ENCODE measurements at places on chromosomes 5 and 9. TPM values are rescaled to one million over a fixed set of nuclear protein-coding genes. Genes with fewer than 3 reads are reported as not detected.
A peak's percentile ranks its signal among the peaks of the same experiment; 100 is the strongest.

Gene KCNV2
- polyA plus RNA-seq, result 0.27 TPM

Gene SCGB3A2
- not detected for polyA plus RNA-seq

GRCh38 chr9:99906403-99907207, at the start of gene STX17:
STX17 (plus strand) TSS chr9:99906654; CDS start chr9:99915240, 8,586 bp downstream.
- no peak for DNase-seq

GRCh38 chr9:27880156-27880555, 306.9 kb upstream of the C9orf72 start:
- DNase-seq, result no peak

- no peak for DNase-seq
Measured at GRCh38 chr5:167915237-167915636, 376.2 kb upstream of the WWC1 start.

DNA sequence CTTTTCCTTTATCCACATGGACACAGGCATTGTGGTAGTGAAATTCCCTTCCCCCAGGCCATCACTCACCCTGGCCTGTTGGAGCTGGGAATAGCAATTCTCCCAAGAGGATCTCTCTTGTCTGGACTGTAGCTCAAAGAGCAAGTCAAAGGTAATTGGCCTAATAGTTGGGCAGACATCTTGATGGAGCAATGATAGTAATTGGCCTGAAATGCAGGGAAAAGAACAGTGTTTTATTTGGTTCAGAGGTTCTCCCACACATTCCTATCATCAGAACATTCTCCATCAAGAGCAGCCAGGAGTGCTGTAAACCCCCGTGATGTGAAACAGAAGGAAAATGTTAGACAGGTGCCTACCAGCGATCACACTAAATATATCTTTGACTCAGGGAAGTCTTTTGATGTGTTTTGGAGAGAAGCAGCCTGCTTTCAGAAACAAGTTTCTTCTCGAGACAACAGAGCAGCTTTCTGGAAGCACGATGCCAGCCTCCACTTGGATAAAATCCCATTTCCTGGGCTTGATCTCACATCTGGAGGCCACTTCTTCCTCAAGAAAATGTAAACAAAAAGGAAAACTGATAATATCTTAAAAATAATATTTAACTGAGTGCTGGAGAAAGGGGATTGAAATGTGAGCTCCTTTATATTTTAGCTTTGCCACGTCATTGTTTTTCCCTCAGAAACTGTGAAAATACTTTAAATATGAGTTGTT, 198.1 kb upstream of the WWC1 start:
- no peak for DNase-seq

- peak; percentile 11 for DNase-seq
Measured at GRCh38 chr9:6827439-6828145, 69.8 kb downstream of the KDM4C start.

- no peak for DNase-seq
Measured at GRCh38 chr9:135033487-135033886, 54.0 kb upstream of the OLFM1 start.

GRCh38 chr5:103223031-103223955, 35.3 kb upstream of the MACIR start:
- no peak for DNase-seq

DNA sequence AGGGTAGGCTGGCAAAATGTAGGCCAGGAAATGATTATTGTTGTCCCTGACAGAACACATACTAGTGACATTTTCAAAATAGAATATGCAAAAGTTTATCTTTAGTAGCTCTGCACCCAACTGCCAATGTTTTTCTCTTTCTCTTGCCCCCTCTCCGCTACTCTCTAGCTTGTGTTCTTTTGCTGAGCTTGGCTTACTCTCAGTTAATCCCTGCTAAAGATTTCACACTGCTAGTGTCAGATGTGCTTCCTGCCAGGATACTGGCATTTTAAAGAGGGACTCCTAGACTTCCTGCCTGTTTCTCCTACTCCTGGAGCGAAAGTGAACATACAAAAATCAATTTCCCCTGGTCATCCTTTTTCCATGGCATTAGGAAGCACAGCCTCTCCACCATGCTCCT, 260.5 kb downstream of the ARRDC3 start:
- no peak for DNase-seq

DNA sequence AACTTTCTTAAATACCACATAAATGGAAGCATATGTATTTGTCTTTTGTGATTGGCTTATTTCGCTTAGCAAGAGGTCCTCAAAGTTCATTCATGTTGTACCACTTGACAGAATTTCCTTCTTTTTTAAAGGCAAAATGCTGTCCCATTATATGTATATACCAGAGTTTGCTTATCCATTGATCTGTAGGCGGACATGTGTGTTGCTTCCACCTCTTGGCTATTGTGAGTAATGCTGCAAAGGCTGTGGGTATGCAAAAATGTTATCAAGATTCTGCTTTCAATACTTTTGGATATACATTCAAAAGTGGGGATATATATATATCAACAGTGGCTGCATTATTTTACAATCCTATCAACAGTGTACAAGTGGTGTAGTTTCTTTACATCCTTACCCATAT, 271.0 kb downstream of the PRR16 start:
- no peak for DNase-seq

DNA sequence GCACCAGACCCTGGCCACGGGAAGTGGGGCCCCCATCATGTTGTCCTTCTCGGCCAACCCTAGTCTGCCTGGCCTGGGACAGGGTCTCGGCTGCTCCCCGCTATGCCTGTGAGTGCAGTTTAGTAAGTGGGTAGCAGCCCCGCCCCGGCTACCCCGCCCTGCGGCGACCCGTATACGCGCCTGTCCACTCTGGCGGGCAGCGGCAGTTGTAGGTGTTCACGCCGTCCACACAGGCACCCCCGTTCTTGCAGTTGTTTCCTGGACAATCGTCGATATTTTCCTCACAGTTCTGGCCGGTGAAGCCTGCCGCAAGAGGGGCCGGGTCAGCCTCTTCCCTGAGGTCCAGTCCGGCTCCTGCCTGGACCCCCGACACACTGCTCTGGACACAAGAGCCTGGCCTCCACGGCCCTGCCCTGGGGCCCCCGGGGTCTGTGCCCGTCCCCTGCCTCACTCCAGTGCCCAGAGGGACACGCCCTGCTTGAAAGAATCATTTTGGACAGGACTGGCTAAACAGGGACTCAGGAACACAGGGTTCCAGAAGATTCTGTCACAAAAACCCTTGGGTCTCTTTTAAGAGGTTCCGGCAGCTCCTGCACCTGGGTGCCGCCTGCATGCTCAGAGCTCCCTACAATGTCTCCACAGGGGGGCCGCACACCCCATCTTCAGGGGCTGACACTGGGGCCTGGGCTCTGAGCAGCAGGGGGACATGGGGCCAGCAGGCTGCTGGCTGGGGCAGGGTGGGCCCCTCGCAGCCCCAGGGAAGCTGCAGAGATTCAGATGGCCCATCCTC, 26.4 kb downstream of the NOTCH1 start:
- DNase-seq, result no peak

Measured in forelimb muscle (tissue), 1 donor.